Stimulated activated CD4-positive, alpha-beta T cell treated with anti-CD3 and anti-CD28 coated beads, Interleukin-12 subunit alpha, Interleukin-12 subunit beta, amount 100 ng/mL, for 48 hours (primary cell): ENCODE measurements at places on chromosomes 7 and 10.

DNA sequence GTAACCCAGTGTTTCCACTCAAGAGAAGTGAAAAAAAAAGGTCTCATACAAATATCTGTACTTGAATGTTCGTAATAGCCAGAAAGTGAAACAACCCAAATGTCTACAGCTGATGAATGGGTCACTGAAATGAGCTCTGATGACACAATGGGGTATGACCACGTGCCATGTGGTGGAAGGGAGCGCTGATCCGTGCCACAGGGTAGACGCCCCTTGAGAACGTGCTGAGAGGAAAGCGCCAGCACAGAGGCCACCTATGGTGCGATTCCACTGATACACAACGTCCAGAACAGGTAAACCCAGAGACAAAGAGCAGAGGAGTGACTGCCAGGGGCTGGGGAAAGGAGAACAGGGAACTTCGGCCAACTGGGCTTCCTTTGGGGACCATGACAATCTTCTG is 50.3 kb downstream of the MAD1L1 start:
- DNase-seq: no peak

- no peak for DNase-seq
Measured at GRCh38 chr7:140235114-140235513, 58.3 kb upstream of the KDM7A start.

DNA sequence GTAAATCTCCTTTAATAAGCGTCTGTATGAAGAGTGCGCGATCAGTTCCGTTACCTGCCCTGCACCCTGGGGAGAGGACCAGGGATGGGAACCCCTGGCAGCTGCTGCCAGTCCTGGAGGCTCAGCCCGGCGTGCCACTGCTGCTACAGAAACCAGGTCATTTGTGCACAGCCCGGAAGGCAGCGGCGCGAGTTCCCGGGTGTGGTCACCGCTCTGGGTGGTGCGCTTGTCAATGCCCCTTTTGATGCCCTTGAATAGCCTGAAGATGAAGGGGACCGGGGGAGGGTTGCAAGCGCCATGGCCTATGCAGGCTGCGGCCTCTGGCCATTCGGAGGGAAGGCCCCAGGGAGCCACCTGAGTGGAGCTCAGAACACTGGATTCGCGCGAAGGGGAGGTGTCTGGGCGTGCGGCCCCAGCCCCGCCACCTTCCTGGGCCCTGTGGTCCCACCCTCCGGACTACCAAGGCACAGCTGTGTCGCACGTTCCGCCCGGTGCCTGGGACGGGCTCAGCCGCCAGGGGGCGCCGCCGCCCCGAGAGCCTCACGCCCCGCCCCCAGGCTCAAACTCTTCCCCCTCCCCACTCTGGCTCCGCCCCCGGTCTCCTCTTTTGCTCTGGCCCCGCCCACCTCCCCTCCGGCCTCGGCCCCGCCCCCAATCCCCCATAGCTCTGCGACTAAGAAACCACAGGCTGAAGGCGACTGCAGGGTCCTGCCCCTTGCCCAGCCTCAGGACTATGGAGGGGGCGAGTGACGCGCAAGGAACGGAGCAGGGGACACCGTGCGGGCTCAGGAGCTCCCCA is 16.5 kb downstream of the AP5Z1 start:
- peak; percentile 71 for DNase-seq

- no peak for DNase-seq
Measured at GRCh38 chr7:79897166-79897565, 237.5 kb upstream of the GNAI1 start.

GRCh38 chr10:105725007-105725406 is 1083.9 kb downstream of the SORCS3 start:
- DNase-seq: no peak

- DNase-seq: no peak
Measured at GRCh38 chr7:158946329-158946728, 90.0 kb downstream of the DYNC2I1 start.

DNA sequence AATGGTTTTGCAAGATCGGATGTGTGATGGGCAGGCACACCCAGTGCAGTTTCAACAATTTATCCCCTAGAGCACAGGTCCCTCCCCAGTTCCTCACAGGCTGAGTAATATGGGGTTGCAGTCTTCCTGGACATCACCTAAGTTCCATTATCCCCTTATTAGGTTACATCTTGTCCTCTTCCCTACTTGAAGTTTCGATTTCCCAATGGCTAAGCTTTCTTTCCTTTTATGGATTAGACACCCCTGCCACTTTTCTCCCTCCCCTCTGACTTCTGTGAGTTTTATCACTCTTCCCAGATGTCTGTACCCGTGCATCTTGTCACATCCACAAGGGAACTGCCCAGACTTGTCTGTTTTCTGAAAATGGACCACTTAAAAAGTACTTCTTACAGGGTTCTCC is 2.4 kb upstream of the NIPSNAP2 start:
- no peak for DNase-seq

DNA sequence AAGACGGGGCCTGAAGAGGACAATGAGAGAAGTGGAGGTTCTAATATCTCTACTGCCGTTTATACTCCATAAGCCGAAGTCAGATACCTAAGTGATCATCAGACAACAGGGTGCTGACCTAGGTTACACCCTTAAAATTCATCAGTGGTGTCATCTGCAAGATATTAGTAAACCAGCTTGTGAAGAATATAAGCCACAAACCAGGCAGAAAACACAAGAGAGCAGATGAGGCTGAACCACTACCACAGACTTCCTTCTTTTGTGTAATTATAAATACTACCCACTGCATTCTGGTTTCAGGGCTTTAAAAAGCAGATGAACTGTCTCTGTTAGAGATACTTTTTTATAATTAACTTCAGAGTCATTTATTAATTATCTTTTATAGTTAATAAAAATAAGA is 69.0 kb upstream of the LRRC17 start:
- DNase-seq: no peak

GRCh38 chr10:119454316-119454715 is 88.2 kb downstream of the RGS10 start:
- DNase-seq: no peak

GRCh38 chr10:93799155-93799708 is 41.5 kb downstream of the LGI1 start:
- DNase-seq: no peak

DNA sequence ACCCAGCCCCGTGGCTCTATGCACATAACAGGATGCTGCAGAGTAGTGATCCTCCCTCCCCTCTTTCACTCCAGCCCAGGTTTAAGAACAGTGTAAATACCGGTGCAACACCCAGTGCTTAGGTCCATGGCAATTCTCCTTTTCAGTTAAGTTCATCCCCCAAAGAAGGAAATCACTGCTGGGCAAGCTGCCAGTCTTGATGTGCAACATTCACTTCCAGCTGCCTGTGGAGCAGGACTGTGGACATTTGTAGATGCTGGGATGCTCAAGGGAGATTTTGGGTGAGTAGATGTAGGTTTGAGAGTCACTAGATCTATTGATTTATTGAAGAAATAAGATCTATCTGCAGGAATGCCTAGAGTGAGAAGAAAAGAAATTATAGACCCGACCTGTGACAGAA is 294.3 kb upstream of the KIAA1217 start:
- DNase-seq: no peak

GRCh38 chr10:11169976-11170375 is 152.3 kb downstream of the CELF2 start:
- no peak for DNase-seq

DNA sequence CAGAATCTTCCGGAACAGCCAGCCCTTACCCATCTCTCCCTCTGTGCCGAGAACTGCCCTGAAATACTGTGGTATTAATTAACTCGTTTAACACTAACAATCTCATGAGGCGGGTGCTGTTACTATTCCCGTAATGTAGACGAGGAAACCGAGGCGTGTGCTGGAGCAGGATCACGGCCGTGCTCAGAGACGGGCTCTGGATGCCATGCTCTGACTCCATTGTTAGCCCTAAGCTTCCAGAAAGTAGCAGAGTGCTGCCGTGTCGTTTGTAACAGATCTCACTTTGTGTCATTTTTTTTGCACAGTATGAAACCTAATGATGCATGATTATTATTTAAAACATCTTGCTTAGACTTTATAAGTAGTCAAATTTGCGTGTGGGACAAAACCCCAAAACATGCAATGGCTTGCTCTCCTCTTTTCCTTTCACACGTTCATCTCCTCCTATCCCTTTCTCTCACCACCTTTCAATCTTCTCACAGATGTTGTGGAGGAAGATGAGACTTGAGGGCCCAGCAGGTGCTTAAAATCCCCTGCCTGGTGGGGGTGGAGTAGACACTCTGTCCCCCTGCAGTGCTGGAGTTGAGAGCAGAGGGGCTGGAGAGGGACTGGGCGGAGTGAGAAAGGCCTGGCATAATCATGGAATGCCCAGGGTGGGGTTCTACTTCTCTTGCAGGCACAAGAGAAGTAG is 482 bp upstream of the ACTR3C start:
- no peak for DNase-seq

DNA sequence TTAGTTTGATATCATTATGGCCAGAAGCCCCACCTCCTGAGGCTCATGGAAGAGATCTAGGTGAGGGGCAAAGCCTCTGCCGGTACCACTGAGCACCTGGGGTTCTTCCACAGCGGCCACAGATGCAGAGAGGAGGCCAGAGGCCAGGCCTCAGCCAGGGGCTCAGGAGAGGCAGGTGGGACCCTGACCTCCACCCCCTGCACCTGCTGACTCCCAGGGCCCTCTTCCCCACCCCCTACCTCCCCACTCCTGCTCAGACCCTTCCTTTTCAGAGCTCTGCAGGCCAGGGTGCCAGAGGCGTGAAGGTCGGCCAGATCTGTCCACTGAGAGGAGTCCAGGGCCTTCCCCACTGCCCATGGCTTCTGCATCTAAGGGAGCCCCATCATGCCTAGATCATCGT is 178.7 kb upstream of the PPP2R2D start:
- no peak for DNase-seq

- DNase-seq: no peak
Measured at GRCh38 chr7:26538689-26539088, 247.0 kb downstream of the SNX10 start.

DNA sequence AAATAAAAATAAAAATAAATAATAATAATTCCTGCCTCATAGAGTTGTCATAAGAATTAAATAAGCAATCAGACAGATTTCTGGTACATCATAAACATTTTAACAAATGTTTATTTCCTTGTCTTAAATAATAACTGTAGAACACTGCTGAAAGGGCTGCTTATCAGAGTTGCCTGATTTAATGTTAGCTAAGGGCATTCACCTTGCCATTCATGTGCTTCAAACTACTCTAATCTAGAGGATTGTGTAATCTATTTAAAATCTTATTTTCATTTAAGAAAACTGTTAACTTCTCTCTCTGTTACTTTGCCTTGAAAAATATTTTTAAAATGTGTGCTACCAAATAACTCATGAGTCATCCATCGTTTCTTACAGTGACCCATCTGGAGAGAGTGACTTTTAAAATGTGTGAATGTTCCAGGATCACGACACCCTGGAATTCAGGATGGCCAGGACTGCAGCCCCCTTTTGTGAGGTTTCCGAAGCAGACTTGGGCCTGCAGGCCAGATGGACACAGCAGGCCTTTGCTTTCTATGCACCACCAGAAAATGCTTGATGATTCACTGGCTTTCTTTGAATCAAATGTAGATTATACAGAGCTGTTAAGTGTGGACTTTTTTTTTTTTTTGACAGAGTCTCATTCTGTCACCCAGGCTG is 109.1 kb upstream of the TNS3 start:
- DNase-seq: no peak

DNA sequence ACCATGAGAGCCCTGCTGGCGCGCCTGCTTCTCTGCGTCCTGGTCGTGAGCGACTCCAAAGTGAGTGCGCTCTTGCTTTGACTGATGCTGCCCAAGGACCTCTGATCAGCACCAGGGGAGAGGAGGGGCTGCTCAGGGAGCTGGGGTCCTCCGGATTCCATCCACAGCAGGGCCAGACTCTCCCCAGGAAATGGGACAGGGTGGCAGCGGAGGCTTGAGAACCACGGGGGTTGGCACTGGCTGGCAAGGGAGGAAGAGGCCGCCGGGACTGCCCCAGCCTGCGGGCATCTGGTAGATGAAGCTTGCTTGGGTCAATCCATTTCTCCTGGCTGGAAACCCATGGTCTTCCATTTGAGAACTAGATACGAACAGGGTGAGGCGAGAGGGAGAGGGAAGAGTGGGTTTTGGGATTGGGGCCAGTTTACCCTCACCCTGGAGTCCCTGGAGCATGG is 647 bp downstream of the PLAU start:
- DNase-seq: no peak

- DNase-seq: peak; percentile 70
Measured at GRCh38 chr7:66075590-66076461, at the start of gene ASL. Gene ASL (plus strand): TSS chr7:66075819. CDS start chr7:66076082, 263 bp downstream.

DNA sequence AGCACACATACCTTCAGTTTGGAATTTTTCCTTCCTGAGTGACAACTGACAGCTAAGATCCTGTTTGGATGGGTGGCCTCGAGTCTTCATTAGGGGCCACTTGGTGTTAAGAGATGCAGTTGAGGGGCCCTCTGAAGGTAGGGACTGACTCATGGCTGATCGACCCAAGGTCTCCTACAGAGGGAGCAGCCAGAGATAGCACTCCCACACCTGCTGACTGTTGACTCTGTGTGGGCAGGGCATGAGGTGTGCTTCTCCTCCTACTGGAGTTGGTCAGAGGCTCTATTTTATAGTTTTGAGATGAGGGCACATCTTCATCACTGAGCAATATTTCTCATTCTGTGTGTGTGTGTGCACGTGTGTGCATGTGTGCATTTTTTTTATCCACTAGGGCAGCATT is 378.8 kb upstream of the PODXL start:
- DNase-seq: no peak

- DNase-seq: no peak
Measured at GRCh38 chr10:13383399-13383761, 35.3 kb upstream of the SEPHS1 start.

- no peak for DNase-seq
Measured at GRCh38 chr7:33813331-33813730, 92.0 kb upstream of the BMPER start.

- DNase-seq: no peak
Measured at GRCh38 chr7:143436325-143436946, 6.8 kb upstream of the TAS2R60 start.

DNA sequence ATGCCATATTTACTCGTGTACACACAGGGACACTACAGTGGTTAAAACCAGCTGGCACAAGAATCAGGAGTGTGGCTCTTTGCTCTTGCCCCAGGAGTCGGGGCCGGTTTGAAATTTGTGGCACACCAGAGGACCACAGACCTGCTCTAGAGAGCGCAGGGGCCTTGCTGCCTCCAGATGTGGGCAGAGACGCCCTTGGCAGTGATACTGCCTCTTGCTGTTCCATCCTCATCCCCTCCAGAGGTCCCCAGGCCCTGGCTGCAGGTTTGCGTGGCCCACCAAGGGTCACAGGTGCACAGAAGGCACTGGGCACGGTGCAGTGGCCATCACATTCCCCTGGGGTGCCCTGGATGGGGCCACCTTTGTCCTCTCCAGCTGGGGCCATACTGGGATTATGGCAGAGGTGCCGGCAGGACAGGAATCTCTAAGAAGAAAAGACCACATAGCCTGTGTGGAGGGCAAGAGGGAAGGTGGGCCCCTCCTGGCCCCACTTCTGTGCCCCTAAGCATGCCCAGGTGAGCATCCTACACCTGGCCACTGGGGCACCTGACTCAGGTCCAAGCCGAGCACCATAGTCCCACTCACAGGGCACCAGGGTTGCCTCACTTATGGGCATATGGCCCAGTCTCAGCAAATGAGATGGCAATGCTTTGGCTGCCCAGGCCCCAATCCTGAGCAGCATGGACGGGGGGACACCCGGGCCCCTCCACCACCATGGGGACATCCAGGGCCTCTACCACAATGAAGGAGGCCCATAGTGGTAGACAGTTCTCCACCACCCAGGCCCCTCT is 45.6 kb downstream of the FOXL3 start:
- no peak for DNase-seq

GRCh38 chr10:99341860-99342490 is 12.8 kb downstream of the CNNM1 start:
- no peak for DNase-seq
